Forelimb muscle (tissue), 1 donor: ENCODE measurements at places on chromosomes 6 and 20.
A peak's percentile ranks its signal among the peaks of the same experiment; 100 is the strongest.

DNA sequence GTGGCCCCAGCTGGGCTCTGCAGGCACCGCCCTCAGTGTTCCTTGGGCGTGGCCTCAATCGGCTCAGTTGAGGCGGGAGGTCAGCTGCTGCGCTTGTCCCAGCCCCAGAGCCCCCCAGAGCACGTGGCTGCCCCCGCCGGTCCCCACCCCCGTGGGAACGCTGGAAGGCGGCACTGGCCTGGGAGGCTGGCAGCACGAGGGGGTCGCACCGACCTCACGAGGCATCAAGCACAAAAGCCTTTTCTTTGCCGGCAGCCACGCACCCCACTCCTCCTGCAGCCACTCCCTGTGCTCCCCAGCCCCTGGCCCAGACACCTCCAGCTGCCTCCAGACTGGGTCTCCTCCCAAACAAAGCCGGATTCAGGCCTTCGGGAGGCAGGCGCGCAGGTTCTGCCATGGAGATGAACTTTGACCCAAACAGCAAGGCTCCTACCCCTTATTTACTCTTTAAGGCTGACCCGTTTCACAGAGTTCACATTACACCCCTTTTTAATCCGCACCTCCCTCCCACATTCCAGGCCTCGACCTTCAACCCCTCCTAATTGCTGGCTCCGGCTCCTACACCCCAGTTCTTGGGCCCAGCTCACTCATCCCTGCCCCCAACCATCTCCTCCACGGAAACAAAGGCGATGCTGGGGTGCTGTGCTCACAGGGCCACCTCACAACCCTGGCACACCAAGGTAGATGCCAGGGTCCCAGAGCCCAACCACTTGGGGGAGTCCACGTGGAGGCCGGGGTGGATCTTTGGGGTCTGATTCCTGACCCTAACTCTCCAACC is 111.7 kb downstream of the NOL4L start:
- no peak for DNase-seq

GRCh38 chr6:109672175-109672574 is 18.8 kb downstream of the AK9 start:
- DNase-seq = no peak

DNA sequence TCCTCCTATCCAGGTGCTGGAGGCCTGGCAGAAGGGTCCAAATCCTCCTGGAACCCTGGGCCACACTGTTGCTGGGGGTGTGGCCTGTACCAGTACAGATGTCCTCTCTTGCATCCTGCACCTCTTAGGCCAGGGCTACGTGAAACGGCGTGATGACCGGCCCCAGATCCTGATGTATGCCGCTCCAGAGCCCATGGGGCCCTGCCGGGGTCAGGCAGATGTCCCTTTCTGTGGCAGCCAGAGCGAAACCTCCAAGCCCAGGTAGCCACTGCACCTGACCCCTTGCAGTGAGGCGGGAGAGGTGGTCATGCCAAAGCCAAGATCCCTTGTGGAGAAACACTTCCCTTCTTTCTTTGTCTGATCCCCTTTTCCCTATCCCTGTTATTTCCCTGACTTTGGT is 14.2 kb downstream of the DNPH1 start:
- no peak for DNase-seq

DNA sequence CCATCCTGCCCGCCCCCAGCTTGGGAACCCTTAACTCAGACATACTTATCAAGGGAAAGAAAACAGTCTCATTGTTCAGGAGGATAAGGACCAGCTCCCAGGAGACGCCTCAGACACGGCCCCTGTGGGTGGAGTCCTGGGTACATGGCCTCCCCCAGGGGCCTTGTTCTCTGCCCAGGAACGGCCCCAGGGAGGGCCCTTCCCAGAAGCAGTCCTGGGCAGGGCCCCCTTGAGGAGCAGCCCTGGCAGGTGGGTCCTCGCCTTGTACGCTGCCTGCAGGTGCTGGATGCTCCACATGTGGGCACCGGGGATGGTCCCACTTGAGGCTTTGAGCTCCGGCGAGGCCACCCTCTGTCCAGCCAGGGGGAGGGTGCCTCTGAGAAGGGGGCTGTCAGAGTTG is 4.5 kb upstream of the GATA5 start:
- no peak for DNase-seq

- DNase-seq = no peak
These were observed 203.0 kb upstream of the TBX18 start for GRCh38 chr6:84967389-84967788.

GRCh38 chr6:11888727-11889126 is 110.1 kb upstream of the ADTRP start:
- DNase-seq = no peak

GRCh38 chr6:78910010-78910409 is 42.7 kb downstream of the IRAK1BP1 start:
- no peak for DNase-seq

- DNase-seq = peak; percentile 68
These were observed 221.8 kb upstream of the SOX4 start for GRCh38 chr6:21371676-21372171.

- DNase-seq = no peak
These were observed 40.0 kb upstream of the ANKRD60 start for GRCh38 chr20:58268421-58268821.

GRCh38 chr20:10558635-10559187 is 115.1 kb downstream of the JAG1 start:
- DNase-seq = no peak

DNA sequence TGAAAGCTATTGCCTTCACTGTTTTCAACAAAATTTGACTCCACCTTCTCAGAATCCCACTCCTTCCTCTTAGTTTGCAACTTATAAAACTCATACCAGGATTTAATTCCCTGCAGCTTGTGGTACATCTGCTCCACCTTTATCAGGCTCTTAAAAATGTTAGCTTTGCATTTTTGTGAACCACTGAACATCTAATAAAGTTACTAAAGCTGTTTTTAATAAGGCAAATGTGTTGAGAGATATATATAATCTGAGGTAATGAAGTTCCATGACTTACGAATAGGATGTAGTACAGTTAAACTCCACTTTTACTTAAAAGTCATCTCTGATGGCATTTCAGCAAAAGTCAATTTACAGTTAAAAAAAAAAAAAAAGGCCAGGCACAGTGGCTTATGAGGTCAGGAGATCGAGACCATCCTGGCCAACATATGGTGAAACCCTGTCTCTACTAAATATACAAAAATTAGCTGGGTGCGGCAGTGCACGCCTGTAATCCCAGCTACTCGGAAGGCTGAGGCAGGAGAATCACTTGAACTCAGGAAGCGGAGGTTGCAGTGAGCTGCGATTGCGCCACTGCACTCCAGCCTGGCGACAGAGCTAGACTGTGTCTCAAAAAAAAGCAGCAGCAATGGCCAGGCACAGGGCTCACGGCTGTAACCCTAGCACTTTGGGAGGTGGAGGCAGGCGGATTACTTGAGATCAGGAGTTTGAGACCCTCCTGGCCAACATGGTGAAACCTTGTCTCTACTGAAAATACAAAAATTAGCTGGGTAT is 106.2 kb downstream of the KIF13A start:
- no peak for DNase-seq

DNA sequence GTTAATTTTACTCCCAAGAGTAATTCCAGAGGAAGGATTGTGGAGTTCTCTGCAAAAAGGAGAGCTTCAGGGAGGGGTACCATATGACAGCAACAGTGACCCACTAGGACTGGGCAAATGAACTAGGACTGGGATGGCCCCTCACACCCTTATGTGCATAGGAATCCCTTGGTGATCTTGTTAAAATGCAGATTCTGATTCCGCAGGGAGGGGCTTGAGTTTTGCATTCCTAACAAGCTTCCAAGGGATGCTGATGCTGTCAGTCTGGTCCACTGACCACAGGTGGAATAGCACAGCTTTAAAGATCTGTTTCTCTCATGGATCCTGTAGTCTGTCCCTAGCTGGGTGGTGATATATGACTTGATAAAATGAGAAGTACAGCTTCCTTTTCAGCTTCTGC is 6.3 kb upstream of the FOXA2 start:
- no peak for DNase-seq

DNA sequence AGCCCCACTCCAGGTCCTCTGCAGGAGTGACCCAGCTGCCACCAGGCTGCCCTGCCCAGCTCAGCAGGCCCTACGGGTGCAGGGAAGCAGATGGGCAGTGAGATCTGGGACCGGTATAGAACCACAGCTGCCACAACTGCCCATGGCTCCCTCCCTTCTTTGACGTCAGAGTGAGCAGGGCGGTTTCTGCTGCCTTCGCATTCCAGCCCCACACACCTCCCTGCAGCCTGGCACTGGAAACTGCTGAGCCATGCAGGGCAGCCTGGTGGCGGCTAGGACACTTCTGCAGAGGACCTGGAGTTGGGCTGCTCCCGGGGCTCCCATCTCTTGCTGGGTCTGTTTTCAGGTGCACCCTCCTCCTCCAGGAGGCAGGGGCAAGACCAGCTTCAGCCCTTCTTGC is 101.6 kb upstream of the CD93 start:
- no peak for DNase-seq
